ENCODE measurements at places on chromosomes 2 and 18.
A peak's percentile ranks its signal among the peaks of the same experiment; 100 is the strongest.

DNA sequence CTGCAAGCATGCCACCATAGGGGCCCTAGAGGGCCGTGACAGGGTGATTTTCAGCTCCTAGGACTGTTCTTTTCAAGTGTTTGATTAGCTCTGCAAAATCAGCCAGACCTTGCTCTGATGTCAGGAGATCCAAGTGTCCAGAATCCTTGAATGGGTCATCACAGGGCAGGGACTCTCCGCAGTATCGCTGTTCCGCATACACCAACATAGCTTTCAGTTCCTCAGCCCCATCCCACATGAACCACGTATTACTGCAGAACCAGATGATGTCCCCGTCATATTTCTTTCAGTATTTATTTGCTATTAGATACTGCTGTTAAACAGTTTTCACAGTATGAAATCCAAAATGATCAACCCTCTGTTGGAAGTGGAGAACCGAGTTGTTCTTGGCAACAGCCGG, 46.6 kb upstream of the RFX8 start:
- DNase-seq: no peak

DNA sequence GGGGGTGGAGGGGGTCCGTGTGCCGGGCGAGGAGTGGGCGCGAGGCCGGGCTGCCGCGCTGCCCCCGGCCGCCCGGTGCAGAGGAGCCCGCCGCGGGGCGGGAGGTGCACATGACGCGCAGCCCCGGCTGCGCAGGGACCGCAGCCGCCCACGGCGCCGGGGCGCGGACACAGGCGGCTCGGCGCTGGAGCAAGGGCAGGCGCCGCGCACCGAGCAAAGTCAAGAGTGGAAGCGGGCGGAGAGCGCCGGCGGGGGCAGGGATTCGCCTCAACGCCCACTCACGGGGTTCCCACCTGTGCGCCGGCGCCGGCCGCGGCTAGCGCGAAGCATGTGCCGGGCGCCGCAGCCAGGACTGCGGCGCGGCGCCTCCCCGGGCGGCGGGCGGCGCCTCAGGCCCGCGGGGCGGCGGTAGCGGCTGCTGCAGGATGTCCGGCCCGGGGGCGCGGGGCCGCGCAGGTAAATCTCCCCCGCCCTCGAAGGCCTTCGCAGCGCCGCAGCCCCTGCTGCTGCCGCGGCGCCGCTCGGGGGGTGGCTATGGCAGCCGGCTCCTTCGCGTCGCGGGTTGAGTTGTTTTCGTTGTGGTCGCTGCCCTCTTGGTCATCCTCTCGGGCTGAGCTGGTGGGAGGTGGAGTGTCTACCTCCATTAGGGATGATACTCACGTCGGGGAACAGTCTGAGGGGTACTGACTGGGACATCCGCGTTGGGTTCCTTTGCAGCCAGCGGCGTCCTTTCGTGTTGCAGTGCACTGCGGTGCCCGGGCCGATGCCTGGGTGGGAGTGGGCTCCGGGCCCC, 216.3 kb upstream of the DTNA start:
- no peak for DNase-seq

GRCh38 chr18:77023102-77023782, 109.3 kb downstream of the MBP start:
- DNase-seq: no peak

GRCh38 chr2:239310401-239311061, 90.3 kb downstream of the HDAC4 start:
- no peak for DNase-seq

DNA sequence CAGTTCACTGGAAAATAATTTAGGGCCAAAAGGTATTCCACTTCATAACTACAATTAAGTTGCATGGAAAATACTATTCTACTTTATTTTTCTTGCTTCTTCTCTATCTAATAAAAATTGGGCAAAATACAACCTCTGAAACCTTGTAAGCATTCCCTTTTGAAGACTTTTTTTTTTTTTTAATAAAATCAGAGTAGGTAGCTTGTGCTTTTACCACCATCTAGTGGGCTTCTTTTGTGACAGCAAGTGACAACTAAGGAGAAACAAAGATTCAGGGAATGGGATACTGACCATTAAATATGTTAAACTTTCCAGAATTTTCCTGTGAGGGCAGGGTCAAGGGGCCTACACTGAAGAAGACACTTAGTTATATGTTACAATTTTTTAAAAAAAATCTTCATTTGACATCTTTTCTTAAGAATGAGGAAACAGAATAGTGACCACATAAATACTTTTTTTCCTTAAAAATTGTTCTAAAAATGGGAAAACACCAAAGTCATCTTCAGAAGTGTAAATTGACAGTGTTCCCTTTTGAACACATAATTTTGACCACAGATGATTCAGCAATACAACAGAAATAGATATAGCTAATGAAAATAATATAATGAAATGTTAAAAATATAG, 1183.2 kb upstream of the ACVR2A start:
- DNase-seq: peak; percentile 70

DNA sequence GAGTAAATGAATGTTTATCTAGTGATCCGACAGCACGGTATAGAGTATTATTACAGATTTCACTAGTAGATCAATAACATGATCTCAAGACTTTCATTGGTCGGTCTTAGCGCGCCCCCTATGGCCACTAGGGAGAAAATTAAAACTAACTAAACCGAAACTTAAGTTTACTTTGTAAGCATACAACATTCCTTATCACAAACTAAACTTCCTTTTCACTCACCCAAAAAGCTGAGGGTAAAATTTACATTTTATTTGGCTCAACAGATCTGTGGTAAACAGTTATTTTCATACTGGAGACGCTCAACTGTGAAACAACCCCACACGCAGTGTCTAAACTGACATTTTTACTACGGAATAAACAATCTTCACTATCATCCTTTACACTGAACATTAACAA, 215.6 kb upstream of the MAP2 start:
- DNase-seq: peak; percentile 7

- DNase-seq: peak; percentile 95
Observed at GRCh38 chr18:22563164-22563583, 145.5 kb upstream of the CTAGE1 start.

DNA sequence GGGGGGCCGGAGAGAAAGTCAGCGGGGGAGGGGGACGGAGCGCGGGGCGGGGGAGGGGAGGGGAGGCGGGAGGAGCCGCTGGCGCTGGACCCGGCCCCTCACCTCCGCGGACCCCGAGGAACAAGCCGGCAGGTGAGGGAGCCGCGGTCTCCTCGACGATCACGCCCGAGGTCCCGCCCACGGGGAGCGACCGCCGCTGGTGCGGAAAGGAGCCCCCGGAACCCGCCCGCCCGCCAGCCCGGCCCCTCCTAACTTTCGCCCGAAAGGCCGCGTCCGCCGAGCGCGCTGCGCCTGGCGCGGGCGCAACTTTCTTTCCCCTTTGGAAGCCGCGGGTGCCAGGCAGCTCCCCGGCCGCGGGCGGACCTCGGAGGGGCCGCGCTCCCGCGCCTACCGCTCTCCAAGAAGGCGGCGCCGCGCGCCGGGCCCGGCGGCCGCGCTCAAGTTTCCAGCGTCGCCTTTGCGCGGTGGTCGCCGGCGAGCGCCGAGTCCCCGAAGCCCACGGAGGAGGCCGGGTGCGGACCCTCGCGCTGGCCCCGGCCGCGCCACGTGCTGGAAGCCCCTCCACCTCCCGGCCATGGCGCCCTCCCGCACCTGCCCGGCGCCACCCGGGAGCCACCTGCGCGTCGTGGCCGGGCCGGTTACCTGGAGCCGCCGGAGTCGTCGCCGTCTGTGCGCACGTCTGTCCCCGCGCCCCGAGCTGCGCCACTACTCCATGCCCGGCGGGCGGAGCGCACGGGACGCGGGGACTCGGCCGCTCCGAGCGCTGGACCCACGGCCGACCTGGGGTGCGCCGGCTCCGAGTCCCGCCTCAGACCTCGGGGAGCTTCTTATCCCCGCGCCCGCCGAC, at the start of gene ALKAL2:
Gene ALKAL2, minus strand, starts transcription at position 181 of the 847 bp plus-strand sequence. CDS start 256 bp downstream, outside the sequence.
- no peak for DNase-seq

DNA sequence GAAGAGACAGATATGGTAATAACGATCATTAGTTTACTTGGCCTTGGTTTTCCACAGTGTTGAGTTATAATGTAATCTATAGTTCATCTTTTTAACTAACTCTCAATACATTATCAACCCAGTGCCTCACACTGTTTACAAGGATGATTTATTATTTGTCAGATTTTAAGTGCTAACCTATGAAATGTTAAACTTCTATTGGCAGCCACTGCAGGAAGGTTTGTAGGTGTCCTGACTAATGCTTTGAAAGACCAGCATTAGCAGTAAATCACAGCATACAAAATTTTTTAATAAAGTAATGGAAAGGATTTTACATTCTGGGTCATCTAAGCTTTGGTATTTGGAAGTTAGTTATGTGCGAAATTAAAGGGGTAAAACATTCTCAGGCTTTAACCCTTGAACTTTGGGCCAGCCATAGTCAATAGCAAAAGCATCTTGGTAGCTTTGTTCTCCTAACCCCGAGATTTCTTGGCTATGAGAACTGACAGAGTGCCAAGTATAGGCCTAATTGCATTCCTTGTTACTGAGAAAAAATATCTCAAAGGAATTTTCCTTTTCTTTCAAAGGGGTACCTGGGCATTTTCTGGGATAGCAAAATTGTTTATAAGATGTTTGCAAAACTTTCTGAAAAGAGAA, 30.6 kb downstream of the SPATS2L start:
- peak; percentile 55 for DNase-seq

GRCh38 chr2:125643585-125643984, 1012.4 kb upstream of the GYPC start:
- DNase-seq: no peak
